ENCODE measurements at places on chromosomes 5 and 9. TPM values are rescaled to one million over a fixed set of nuclear protein-coding genes. Genes with fewer than 3 reads are reported as not detected.

DNA sequence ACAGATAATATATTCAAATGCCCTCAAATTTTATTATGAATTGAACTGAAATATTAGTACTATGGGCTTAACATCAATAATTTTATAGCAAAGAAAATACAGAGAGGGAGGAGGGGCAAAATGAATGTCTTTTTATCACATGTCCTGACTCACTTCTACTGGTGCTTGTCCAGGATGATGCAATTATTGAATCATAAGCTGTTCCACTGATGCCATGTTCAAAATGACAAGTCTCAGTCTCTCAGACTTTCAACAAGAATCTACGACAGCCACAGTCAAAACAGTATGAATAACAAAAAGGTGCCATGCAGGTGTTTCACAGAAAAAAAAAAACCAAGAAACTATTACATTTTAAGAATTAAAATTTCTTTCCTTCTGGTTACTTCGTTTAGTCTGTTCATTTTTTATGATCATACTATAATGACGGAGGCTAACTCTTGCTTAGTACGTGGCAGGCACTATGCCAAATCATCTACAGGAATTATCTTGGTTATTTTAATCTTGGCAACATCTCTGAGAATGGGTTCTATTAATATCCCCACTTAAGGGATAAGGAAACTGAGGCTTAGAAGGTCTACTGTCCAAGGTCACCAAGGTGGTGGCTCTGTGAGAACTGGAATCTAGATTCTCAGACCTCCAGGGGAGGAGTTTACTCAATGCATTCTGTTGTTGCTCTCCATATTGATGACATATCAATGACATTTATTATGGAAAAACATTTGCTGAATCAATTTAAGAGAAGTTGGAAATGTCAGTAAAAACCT is 61.5 kb downstream of the NR3C1 start:
- no peak for DNase-seq

- no peak for DNase-seq
Measured at GRCh38 chr9:69829484-69829883, 8.9 kb downstream of the CFAP95 start.

- no peak for DNase-seq
Measured at GRCh38 chr5:5344051-5344571, 78.4 kb upstream of the ICE1 start.

GRCh38 chr5:173263566-173263965 is 28.6 kb upstream of the NKX2-5 start:
- no peak for DNase-seq

GRCh38 chr5:162888268-162888667 is 549.1 kb upstream of the CCNG1 start:
- DNase-seq = no peak

GRCh38 chr9:91757782-91758181 is 192.2 kb downstream of the ROR2 start:
- DNase-seq = no peak

PAEP gene
- total RNA-seq = not detected

PCDHA9 gene
- total RNA-seq = 0.59 TPM

TLX3 gene
- total RNA-seq = not detected

FANCC gene
- 14.7 TPM for total RNA-seq

LCN9 gene
- total RNA-seq = not detected

PRLR gene
- 15.8 TPM for total RNA-seq

SPINK6 gene
- not detected for total RNA-seq

TAF11L11 gene
- not detected for total RNA-seq

LCN15 gene
- total RNA-seq = not detected
